SK-N-DZ (cell line): ENCODE measurements at places on chromosomes 12 and 14.

DNA sequence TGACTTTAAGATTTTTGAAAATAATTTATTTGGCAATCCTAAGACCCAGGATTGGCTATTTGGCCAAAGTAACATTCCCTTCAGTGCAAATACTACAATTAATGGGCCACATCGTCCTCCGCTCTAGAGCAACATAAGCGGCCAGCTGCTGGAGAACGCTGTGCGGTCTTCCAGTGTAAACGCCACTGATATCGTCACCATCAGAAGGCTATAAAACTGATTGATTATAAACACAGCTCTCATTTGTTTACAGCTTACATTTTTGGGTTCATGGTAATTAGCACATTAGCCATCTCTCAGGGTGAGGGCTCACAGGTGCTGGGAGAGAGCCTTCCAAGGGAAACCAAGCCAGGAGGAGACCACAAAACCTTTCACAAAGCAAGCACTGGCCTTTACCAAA, 130.1 kb upstream of the BMP4 start:
- no peak for DNase-seq

- no peak for DNase-seq
Observed at GRCh38 chr14:105622329-105622955, 96.1 kb downstream of the TMEM121 start.

GRCh38 chr12:46904406-46905238, 78.8 kb upstream of the SLC38A4 start:
- no peak for DNase-seq

DNA sequence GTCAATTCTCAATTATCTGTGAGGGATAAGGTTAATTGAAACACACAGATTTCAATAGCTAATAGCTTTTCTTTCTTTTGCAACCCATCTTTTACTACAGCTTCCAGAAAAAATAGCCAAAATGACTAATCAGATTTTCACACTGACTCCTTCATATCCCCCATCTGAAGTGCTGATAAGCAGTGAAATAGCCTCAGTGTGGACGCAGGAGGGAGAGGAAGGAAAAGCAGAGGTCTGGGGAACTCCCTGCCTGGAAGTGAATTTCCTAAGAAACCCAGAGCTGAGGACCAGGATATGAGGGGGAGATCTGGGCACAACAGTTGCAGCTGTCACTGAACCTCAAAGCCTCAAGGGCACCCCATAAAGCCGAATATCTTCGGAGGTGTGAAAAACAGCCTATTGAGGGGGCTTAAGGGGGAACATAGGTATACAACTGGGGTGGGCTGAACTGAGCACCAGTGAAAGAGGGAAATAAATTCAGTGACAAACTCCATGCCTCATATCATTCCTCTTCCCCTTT, 60.9 kb downstream of the EMP1 start:
- DNase-seq: no peak

DNA sequence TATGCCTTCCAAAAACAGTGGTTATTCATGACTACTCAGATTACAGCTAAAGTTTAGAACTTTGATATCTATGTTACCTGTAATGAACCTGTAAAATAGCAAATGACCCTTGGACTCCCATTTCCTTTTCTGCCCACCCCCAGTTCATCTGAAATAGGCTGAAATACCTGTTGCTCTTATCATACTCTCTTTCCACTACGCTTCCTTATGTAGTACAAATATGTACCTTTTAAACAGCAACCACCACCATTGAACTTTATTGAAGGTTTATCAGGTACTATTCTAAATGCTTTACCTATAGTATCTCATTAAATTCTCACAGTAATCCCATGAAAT, 239.7 kb downstream of the SSPN start:
- no peak for DNase-seq

GRCh38 chr14:101948666-101949216, 15.6 kb upstream of the DYNC1H1 start:
- DNase-seq: no peak

- DNase-seq: no peak
Observed at GRCh38 chr14:95006051-95006450, 151.3 kb downstream of the DICER1 start.

GRCh38 chr14:23093991-23094665, 808 bp downstream of the ACIN1 start:
- DNase-seq: no peak

GRCh38 chr12:88982694-88983093, 369.6 kb downstream of the DUSP6 start:
- DNase-seq: no peak

DNA sequence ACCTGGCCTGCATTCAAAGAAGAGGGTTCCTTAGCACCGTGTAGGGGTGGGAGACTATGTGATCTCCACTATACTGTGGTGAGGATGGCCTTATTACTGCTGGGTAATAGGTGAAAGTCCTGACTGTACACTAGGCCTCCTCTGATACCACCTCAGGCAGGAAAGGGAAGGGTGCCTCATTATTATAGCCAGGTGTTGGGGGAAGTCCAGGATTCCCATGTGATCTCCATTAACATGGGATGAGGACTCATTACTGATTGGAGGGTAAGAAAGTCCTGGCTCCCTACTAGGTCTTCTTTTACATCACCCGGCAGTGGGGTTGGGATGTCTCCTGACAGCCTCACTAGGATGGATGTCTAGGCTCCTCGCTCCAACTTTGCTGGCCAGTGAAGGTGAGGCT, 252.1 kb downstream of the LRIG3 start:
- DNase-seq: no peak

DNA sequence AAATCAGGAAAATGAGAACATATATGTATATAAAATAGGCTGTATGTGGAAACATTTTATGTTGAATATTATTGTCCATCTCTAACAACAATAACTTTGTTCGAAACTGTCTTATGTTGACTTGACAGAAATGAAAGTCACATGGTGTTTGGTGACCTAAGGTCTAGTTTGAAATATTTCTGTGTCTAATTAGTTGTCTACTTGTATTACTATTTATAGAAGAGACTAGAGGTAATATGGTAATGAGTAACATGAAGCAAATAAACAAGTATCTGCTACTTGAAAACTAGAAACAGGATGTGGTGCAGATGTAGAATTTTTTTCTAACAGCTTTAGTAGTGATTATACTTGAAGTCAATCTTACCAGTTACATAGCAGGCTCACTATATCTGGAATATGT, 3.9 kb downstream of the GPHN start:
- DNase-seq: no peak

- no peak for DNase-seq
Observed at GRCh38 chr14:51593397-51593796, 58.3 kb upstream of the FRMD6 start.

DNA sequence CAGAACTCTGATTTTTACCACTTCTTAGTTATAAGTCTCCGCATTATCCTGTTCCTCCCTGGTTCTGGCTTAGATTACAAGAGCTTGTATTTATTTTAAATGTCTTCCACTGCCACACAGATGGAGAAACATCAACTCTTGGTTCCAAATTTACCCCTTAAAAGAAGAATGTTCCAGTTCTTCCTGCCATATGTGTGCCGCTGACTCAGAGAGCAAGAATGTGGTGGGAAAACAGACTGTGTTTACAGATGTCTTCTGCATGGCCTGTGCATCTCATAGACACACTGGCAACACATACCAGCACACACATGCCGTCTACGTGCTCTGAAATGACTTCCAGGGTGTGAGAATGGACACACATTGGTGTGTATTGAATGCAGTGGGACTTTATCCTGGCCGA, 383.0 kb downstream of the LRIG3 start:
- DNase-seq: no peak

DNA sequence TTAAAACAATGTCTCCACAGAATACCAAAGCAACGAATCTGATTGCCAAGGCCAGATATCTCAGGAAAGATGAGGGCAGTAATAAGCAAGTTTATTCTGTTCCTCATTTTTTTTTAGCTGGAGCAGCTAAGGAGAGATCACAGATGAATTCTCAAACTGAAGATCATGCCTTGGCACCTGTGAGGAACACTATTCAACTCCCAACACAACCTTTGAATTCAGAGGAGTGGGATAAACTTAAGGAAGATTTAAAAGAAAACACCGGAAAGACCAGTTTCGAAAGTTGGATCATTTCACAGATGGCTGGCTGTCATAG, 994 bp downstream of the PRORP start:
- DNase-seq: no peak
